ENCODE measurements at places on chromosomes 3 and 15.

DNA sequence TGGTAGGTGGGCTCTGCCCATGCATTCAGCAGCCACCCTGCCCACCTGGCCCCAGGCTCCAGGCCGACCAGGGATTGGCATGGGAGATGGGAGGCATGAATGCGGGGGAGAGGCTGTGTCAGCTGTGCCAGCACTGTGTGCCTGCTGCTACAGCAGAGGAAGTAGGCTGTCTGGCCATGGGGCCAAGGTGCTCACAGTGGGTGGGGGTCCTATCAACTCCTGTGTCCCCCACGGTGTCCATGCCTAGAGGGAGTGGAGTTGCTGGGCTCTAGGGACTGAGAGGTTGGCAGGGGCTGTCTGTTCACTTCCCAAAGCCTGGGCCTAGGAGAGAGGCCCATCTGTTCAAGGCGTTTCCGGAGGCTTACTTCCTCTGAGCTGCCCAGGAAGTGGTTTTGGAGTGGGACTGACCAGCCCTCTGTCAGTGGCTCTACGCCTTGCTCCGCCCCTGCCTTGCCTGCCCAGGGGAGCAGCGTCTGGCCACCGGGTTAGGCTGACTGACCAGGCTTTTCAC is 5.8 kb downstream of the PRKCD start:
- no peak for DNase-seq

- no peak for DNase-seq
Measured at GRCh38 chr3:155435821-155436220, 142.3 kb upstream of the STRIT1 start.

DNA sequence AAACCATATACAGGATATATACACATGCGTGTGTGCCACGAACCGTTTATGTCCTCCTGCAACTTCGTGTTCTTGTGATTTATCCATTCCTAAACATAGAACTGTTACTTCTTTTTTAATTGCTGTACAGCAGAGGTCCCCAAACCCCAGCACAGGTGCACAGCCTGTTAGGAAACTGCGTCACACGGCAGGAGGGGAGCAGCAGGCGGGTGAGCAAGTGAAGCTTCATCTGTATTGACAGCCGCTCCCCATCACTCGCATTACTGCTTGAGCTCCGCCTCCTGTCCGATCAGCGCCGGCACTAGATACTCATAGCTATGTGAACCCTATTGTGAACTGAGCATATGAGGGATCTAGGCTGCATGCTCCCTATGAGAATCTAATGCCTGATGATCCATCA is 34.9 kb upstream of the NRROS start:
- no peak for DNase-seq

DNA sequence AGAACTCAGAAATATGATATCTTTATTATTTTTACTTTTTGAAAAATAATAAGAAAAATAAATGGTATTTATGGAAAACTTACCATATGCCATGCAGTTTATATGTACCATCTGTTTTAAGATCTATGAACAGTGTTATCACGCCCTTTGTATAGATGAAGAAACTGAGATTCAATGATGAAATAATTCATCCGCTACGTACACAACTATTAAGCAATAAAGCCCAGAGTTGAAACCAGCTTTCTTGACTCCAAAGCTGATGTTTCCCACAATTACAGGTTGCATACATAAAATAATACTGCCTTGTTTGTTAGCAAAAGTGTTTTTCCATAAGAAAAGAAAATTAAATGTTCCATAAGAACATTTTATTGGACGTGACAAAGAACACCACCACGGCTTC is 67.2 kb upstream of the BCL6 start:
- no peak for DNase-seq

- peak; percentile 42 for DNase-seq
Measured at GRCh38 chr3:72177075-72178050, 392.4 kb upstream of the PROK2 start.

DNA sequence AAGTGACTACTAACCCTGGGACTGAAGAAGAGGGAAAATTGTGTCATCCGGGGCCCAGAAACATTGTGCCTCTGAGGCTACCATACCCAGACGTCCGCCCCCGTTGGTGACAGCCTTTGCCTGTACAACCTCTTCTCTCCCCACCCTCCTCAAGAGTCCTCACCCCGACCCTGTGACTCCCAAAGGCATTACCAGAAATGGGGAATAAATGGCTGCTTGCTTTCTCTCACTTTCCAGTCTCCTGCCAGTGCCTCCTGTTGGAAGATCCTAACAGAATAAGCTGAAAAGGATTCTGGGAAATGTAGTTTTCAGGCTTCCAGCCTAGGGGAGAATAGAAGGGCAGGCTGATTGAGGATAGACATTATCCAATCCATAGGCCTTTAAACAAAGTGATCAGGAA is 30.8 kb upstream of the SLC25A36 start:
- DNase-seq = no peak

- peak; percentile 37 for DNase-seq
Measured at GRCh38 chr3:102060814-102061213, 211.5 kb downstream of the NFKBIZ start.

DNA sequence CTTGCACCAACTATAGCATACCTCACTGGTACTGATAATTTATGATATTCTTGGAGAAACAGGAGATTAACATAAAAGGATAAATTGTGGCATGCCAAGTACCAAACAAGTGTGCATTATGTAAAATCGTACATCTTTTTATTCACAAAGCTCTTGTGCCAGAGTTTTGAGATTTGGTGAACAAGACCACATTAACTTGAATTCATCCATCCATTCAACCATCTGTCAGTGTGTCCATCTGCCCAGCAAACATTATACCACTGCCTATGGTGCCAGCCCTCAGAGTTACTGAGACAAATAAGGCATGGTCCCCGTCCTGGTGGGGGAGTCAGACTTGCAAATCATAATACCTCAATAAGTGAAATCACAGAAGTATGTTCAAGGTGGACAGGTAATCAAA is 17.0 kb upstream of the NEO1 start:
- DNase-seq = no peak

DNA sequence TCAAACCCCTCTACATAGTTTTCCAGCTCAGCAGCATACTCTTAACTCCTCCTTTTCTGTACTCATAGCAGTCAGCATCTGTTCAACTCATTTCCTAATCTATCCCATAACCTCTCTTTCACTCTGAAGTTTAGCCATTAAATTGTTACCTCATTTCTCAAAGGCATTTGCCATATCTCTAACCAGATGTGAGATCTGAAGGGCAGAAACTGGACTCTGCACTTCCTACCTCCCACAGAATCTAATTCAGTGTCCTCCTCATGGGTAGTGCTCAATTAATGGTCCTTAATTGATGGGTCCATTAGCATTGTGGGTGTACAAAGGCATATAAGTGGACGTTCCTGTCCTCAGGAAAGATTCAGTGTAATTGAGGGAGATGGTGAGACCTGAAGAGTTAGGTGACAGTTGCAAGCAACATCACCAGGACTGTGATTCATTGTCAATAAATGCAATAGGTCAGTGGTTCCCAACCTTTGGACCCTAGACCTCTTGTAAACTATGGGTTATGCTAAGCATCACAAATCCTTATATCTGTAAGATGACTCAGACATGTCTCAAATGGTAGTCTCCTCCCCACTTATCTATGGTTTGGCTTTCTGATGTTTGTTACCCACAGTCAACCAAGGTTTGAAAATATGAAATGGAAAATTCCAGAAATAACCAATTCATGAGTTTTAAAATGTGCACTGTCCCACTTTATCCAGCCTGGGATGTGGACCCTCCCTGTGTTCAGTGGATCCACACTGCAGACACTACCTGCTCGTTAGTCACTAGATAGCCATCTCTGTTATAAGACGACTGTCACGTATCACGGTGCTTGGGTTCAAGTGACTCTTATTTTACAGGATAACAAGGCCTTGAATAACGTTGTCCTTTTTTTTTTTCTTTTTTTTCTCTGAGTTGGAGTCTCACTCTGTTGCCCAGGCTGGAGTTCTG is 25.0 kb upstream of the UACA start:
- DNase-seq = no peak

DNA sequence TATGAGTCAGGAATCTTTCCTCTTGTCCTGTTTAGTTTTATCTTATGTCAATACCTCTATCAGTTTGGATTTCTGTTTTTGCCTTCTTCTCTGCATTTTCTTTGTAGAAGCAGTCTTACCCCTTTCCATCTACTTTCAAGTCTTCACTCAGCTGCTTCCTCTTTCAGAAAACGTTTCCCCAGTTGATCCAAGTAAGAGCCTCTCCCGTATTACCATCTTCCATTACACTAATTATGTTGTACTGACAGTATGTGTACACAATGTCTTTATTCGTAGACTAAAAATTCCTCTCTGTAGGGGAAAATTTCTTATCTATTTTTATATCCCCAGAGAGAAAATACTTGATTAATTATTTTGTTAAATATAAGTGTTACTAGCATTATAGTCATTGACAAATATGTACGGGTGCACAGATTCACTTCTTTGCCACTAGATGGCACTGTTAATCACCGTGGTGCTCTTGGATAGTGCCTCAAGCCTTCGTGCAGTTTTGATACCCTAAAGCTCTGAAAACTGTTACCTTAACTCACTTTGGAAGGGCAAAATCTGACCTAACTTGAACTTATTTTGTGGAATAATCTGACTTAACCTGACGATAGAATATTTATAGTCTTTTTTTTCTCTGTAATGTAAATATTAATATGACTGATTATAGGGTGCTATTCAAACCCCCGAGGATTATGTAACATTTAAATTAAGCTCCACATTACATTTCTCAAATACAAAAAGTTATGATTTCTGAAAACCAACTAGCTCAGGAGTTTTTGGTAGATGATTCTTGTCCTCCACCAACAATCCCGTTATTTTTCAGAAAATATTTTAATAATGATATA is 74.2 kb upstream of the POU1F1 start:
- peak; percentile 53 for DNase-seq

DNA sequence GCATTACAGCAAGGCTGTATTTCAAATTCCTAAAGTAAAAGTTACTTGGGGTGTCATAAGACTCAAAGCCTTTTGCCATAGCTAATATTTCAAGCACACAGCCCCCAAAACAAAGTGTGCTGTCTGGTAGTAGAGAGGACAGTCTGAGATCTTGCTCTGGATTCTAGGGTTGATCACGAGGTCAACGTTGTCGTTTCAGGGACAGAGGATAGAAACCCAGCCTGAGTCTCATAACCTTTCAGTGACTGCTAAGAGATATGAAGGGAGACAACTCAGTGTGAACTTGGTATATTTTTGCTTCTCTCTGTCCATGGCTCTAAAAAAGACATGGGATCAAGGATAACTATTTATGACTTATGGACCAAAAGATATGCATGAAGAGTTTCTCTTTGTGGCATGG is 25.6 kb upstream of the MINDY4B start:
- DNase-seq = no peak

GRCh38 chr15:32718227-32718820 is 520 bp downstream of the GREM1 start:
- peak; percentile 33 for DNase-seq

All from GM13977 (cell line).